ENCODE measurements at places on chromosomes 5 and 9.

- DNase-seq: no peak
These were observed 15.8 kb upstream of the KIF4B start for GRCh38 chr5:154997746-154998145.

- no peak for DNase-seq
These were observed 6.2 kb downstream of the SHC3 start for GRCh38 chr9:89172398-89172797.

DNA sequence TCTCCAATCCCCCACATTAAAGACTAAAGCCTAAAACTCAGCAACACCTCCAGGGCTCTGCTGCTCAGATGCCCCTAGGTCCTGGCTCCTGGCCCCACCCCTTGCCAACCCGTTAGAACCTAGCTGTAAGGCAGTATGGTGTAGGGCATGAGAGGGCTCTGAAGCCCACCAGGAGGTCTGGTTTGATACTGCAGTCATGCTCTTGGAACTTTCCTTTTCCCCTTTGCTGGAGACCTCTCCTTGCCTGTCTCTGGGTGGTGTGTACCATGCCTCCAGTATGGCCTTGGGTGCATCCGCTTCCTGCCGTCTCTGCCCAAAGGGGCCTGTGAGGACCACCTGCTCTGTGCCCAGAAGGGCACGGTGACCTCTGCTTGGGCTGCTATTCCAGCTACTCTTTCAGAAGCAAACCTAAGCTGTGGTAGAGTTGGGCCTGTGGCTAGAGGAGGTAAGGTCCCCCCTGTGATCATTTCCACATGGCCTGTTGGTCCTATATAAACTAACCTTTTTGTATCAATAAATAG is 3.5 kb downstream of the TENT4A start:
- DNase-seq: no peak

GRCh38 chr9:86128235-86128822 is 29.0 kb upstream of the GOLM1 start:
- no peak for DNase-seq

DNA sequence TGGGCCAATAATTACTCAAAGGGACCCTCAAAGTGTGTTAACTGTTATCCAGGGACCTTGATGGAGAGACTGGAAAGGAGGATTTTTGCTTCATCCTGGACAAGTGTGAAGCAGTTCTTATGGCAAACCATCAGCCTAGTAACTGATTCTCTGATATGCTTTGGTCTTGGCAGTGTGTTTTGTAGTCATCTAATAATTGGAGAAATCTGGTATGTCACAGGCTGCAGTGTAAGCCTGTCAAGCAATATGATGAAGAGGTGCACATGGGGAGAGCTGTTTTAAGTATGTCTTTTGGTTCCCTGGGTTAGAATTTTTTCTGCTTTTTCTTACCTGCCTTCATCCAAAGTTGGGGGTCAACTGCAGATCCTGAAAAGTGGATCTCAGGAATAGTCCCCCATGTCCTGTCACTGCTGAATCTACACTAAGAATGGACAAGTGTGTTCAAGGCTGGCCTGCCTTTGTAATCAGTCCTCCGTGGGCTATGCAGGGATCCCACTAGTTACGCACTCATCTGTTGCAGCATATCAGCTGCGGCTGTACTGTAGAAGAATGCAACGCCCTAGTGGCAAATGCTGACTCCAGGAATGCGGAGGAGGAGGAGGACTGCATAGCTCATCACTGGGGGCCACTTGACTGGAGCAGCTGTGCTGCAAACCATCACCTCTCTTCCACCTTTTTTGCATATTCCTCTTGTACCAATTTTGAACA is 1.9 kb downstream of the SPTAN1 start:
- DNase-seq: peak; percentile 8

All from CD4-positive, alpha-beta T cell (primary cell).